ENCODE measurements at places on chromosomes 16 and 17. TPM values are rescaled to one million over a fixed set of nuclear protein-coding genes. Genes with fewer than 3 reads are reported as not detected.
A peak's percentile ranks its signal among the peaks of the same experiment; 100 is the strongest.

- no peaks in the 10 kb centered on the region for H3K27me3 ChIP-seq
- H3K36me3 ChIP-seq, result no peaks in the 10 kb centered on the region
- peaks cover 3% of the 10 kb centered on the region for H3K4me1 ChIP-seq
- no peak overlapping the region for H3K4me3 ChIP-seq
- H3K27ac ChIP-seq, result no peak overlapping the region
Observed at GRCh38 chr17:76296186-76296585, 11.9 kb downstream of the QRICH2 start.

GRCh38 chr17:19497624-19498023 is 36.0 kb upstream of the SLC47A1 start:
- H3K36me3 ChIP-seq, result no peaks in the 10 kb centered on the region
- H3K4me1 ChIP-seq, result no peaks in the 10 kb centered on the region
- H3K27me3 ChIP-seq, result peaks cover 4% of the 10 kb centered on the region
- H3K4me3 ChIP-seq, result no peak overlapping the region
- no peak overlapping the region for H3K27ac ChIP-seq

- no peak overlapping the region for H3K27ac ChIP-seq
- no peaks in the 10 kb centered on the region for H3K4me1 ChIP-seq
- DNase-seq, result no peak
Observed at GRCh38 chr16:15932939-15933338, 16.5 kb upstream of the ABCC1 start.

The CNTNAP1 gene
- total RNA-seq, result 0.68 TPM

- no peaks in the 10 kb centered on the region for H3K36me3 ChIP-seq
- no peak overlapping the region for H3K4me3 ChIP-seq
- H3K27me3 ChIP-seq, result no peaks in the 10 kb centered on the region
- no peaks in the 10 kb centered on the region for H3K4me1 ChIP-seq
Observed at GRCh38 chr17:11671126-11671525, 72.9 kb downstream of the DNAH9 start.

GRCh38 chr17:72219824-72220493 is 99.1 kb downstream of the SOX9 start:
- DNase-seq, result no peak
- no peak overlapping the region for H3K4me3 ChIP-seq
- peaks cover 37% of the 10 kb centered on the region for H3K27me3 ChIP-seq
- no peaks in the 10 kb centered on the region for H3K36me3 ChIP-seq

GRCh38 chr16:31451681-31452351 is 7.5 kb upstream of the ARMC5 start:
- H3K4me3 ChIP-seq, result no peak overlapping the region
- peaks cover 28% of the 10 kb centered on the region for H3K4me1 ChIP-seq

The ZNF48 gene
- total RNA-seq, result 10.2 TPM

The HYDIN gene
- total RNA-seq, result not detected

DNA sequence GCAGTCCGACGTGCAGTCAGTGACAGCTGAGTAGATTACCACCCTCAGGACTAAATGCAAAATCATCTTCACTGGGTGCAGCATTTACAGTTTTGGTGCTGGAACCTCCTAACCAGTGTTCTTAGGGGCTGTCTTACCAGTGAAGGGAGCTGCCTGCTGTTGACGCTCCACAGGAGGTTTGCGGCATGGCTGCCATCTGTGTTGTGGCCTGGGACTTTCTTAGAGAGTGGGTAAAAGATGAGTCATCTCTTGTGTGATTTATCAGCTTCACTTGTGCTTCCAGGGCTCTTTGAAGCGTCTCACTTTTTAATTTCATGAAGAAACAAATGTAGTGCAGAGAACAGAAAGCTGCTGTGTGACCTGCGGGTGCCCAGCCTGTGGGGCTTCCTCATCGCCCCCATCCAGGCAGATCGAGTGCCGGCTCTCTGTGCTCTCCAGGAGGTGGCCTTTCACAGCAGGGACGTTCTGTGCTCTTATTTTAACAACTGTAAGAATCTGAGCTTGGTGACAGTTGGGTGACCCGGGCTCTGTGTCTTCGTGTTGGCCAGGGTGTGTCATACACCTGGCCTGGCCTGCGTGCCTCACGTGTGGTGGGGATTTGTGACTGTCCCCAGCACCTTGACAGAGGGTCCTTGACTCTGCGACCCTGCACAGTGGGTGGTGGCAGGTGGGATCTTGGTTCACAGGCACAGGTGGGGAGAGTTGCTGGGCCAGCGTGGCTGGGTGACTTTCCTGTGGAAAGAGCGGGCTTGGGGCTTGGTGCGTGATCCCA is 24.3 kb upstream of the ZNF750 start:
- peaks cover 7% of the 10 kb centered on the region for H3K36me3 ChIP-seq
- H3K4me3 ChIP-seq, result peak overlapping the region; percentile 65
- H3K27ac ChIP-seq, result peak overlapping the region; percentile 94
- peak; percentile 87 for DNase-seq
- peaks cover 63% of the 10 kb centered on the region for H3K4me1 ChIP-seq

The GRAPL gene
- 3.1 TPM for total RNA-seq

The KRT31 gene
- total RNA-seq, result not detected

The ARHGAP23 gene
- total RNA-seq, result 0.66 TPM

DNA sequence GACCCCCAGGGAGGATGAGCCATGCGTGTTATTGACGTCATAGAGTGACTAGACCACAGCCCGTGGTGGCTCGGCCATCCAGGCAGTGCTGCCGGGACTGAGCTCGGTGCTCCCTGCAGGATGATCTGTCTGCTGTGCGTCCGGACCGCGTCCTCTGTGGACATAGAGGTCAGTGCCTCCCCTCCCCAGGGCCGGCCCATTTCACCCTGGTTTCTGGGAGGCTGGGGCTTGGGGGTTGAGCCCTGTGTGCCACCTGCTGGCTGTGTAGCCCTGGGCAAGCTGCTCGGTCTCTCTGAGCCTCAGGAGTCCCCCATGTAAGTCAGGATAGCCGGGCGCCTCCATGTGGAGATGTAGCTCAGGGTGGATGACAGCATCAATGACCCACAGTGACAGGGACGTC is 8.3 kb downstream of the TSC2 start:
- H3K27ac ChIP-seq, result no peak overlapping the region
- H3K36me3 ChIP-seq, result peaks cover 2% of the 10 kb centered on the region
- no peak for DNase-seq
- H3K4me3 ChIP-seq, result no peak overlapping the region
- no peaks in the 10 kb centered on the region for H3K27me3 ChIP-seq

DNA sequence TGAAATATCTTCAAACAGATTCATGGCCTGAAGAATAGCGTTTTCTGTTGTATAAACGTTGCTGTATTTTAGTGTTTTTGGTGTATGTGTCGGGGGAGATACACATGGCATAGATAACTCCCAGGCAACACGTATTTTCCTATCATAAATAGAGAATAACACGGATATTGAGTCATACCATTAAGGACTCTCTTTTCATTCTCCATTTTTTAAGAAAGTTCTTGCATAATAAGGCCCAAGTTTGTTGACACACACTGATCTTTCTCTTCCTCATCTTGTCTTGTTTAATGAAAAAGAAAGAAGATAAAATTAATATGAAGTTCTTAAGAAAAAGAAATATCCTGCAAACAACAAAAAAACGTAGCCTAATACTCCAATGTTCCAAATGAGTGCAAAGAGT is 13.4 kb downstream of the ABCA8 start:
- no peaks in the 10 kb centered on the region for H3K27me3 ChIP-seq
- DNase-seq, result no peak
- H3K27ac ChIP-seq, result no peak overlapping the region
- no peaks in the 10 kb centered on the region for H3K36me3 ChIP-seq
- no peaks in the 10 kb centered on the region for H3K4me1 ChIP-seq

The PRM2 gene
- not detected for total RNA-seq

DNA sequence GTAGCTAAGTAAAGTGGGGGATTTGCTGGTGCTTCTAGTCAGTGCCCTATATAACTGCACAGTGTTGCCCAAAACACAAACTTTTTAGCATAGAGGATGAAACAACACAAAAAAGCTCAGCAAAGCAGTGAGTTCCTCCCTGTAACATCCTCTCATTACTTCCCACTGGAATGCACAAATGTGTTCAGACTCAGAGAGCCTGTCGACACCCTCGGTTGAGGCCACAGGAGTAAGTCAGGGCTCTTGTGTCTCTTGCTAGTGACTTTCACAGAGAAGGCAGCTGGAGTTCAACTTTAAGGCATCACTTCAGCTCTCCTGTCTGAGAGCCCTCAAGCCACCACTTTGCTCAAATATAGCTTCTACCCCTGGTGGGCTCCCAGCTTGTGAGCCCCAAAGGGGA is 107.2 kb upstream of the NETO2 start:
- H3K27ac ChIP-seq, result no peak overlapping the region
- H3K27me3 ChIP-seq, result no peaks in the 10 kb centered on the region
- H3K36me3 ChIP-seq, result no peaks in the 10 kb centered on the region
- no peak for DNase-seq
- H3K4me1 ChIP-seq, result no peaks in the 10 kb centered on the region

GRCh38 chr16:608019-608418 is 18.2 kb downstream of the RAB40C start:
- DNase-seq, result peak; percentile 42
- peaks cover 9% of the 10 kb centered on the region for H3K36me3 ChIP-seq
- H3K4me1 ChIP-seq, result peaks cover 19% of the 10 kb centered on the region
- H3K27ac ChIP-seq, result peak overlapping the region; percentile 11
- no peaks in the 10 kb centered on the region for H3K27me3 ChIP-seq
- H3K4me3 ChIP-seq, result no peak overlapping the region

The ZG16B gene
- total RNA-seq, result 1.1 TPM

- no peak overlapping the region for H3K4me3 ChIP-seq
- peaks cover 5% of the 10 kb centered on the region for H3K4me1 ChIP-seq
- no peak for DNase-seq
- H3K27me3 ChIP-seq, result peaks cover 21% of the 10 kb centered on the region
Observed at GRCh38 chr16:77332792-77333191, 102.0 kb downstream of the ADAMTS18 start.

- H3K27ac ChIP-seq, result peak overlapping the region; percentile 94
- DNase-seq, result no peak
- H3K4me1 ChIP-seq, result peaks cover 93% of the 10 kb centered on the region
- peaks cover 15% of the 10 kb centered on the region for H3K36me3 ChIP-seq
- no peaks in the 10 kb centered on the region for H3K27me3 ChIP-seq
Observed at GRCh38 chr17:77442976-77443747, 302.4 kb downstream of the SEC14L1 start.

GRCh38 chr17:32277284-32277683 is 11.7 kb downstream of the RHBDL3 start:
- H3K4me3 ChIP-seq, result no peak overlapping the region
- H3K27ac ChIP-seq, result no peak overlapping the region
- H3K27me3 ChIP-seq, result peaks cover 9% of the 10 kb centered on the region

The CHST6 gene
- not detected for total RNA-seq

DNA sequence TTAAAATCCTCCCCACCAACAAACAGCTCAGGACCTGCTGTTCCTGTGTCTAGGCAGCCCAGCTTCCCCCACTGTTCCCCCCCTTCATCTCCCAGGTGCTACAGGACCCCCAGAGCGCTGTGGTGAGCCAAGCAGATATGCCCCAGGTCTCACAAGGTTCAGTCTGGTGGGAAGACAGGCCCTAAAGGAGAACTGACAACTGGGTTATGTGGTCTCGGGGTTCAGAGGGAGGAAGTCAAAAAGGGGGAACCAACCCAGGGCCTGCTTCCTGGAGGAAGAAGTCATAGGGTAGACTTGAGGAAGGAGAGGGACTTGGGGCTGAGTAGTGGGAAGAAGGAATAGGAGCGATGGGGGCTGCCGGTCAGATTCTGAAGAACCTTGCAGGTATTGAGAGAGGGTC is 2.6 kb downstream of the RIPOR1 start:
- no peaks in the 10 kb centered on the region for H3K36me3 ChIP-seq
- H3K4me1 ChIP-seq, result peaks cover 20% of the 10 kb centered on the region
- H3K27ac ChIP-seq, result peak overlapping the region; percentile 6
- DNase-seq, result no peak
- H3K4me3 ChIP-seq, result no peak overlapping the region

DNA sequence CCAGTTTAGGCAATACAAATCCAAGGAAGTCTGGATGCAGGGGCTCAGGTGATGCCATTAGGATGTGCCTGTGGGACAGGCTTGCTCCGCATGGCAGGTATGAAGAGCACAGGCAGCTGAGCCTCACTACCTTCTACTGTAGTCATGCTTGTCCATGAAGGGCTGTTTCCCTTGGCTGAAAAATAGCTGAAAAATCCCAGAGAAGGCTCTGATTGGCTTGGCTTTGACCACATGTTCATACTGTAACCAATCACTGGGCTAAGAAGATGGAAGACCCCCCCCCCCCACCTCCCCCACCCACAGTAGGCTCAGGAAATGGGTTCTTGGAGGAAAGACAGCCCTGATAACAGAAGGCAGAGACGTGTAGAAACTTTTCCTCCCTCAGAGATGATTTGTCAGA is 66.5 kb upstream of the LGALS9 start:
- peaks cover 34% of the 10 kb centered on the region for H3K4me1 ChIP-seq
- peak overlapping the region; percentile 15 for H3K27ac ChIP-seq
- H3K27me3 ChIP-seq, result no peaks in the 10 kb centered on the region
- H3K4me3 ChIP-seq, result no peak overlapping the region
- no peak for DNase-seq

The LLGL2 gene
- 5.0 TPM for total RNA-seq

DNA sequence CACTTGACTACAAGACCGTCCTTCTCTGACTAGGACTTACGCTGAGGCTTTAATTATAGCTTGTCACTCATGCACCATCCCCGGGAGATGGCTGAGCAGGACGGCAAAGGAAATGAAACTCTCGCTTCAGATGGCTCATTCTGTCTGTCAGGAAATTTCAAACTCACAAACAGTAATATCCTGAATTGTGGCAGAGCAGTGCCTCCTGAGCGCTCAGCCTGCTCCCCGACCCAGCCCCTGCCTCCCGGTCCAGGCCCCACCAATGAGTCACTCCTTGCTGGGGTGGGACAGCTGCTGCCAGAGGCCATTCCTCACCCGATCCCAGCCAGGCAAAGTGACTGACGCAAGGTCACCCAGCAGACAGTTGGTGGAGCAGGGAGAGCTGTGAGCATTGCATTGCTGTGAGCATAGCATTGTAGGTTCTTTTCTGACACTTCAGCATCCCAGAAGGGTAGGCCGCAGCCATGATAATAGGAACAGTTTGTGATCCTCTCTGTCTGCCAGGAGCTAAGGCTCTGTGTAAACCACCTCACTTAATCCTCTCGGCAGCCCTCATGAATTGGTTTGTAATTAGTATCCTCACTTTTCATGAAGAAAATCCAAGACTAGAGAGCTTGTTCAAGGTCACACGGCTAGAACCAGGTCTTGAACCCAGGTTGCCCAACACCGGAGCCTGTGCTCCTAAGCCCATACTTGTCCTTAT is 20.9 kb downstream of the CCDC182 start:
- H3K4me1 ChIP-seq, result peaks cover 2% of the 10 kb centered on the region
- no peak overlapping the region for H3K4me3 ChIP-seq
- H3K36me3 ChIP-seq, result no peaks in the 10 kb centered on the region
- H3K27me3 ChIP-seq, result no peaks in the 10 kb centered on the region

- H3K4me1 ChIP-seq, result peaks cover 7% of the 10 kb centered on the region
- no peaks in the 10 kb centered on the region for H3K27me3 ChIP-seq
- H3K4me3 ChIP-seq, result no peak overlapping the region
- no peak for DNase-seq
- H3K36me3 ChIP-seq, result peaks cover 4% of the 10 kb centered on the region
Observed at GRCh38 chr17:69269131-69269998, 40.7 kb upstream of the ABCA10 start.

The TBC1D3H gene
- not detected for total RNA-seq

The ABCA10 gene
- 0.12 TPM for total RNA-seq

GRCh38 chr16:27460213-27460612 is 58.2 kb downstream of the IL21R start:
- H3K4me3 ChIP-seq, result no peak overlapping the region
- H3K27ac ChIP-seq, result no peak overlapping the region
- H3K4me1 ChIP-seq, result peaks cover 53% of the 10 kb centered on the region
- no peaks in the 10 kb centered on the region for H3K27me3 ChIP-seq
- no peak for DNase-seq

- H3K27ac ChIP-seq, result no peak overlapping the region
- H3K27me3 ChIP-seq, result peaks cover 7% of the 10 kb centered on the region
- H3K4me3 ChIP-seq, result no peak overlapping the region
- no peak for DNase-seq
- no peaks in the 10 kb centered on the region for H3K36me3 ChIP-seq
- no peaks in the 10 kb centered on the region for H3K4me1 ChIP-seq
Observed at GRCh38 chr16:54443352-54443751, 156.8 kb upstream of the IRX3 start.

Data from activated naive CD8-positive, alpha-beta T cell treated with anti-CD3 and anti-CD28 coated beads for 36 hours (primary cell).